ENCODE measurements at places on chromosomes 5 and 9.

DNA sequence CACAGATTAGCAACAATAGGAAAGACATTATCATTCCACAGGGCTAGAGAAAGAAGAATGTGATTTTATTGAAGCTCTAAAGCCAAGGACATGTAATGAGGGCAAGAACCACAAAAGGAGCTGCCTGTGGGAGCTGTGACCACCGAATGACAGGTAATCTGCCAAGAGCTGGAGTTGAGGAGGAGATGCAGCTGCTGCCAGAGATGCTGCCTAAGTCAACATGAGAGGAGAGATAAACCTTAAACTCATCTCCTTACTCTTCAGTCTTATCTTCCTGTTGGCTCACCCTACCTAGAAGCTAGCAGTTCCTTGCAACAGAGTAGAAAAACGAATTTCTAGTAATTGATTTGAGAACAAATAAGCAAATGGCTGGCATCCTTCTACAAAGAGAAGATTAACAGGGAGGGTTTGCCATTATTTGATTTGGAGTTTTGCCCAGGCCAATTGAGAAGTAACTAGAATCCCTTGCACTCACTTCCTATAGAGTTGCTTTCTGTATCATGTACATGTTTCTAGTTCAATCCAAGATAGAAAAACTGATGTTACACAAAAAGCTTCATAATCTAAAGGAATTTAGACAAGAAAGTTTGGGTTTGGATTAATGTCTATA, 539.2 kb downstream of the TLE1 start:
- no peak for DNase-seq

DNA sequence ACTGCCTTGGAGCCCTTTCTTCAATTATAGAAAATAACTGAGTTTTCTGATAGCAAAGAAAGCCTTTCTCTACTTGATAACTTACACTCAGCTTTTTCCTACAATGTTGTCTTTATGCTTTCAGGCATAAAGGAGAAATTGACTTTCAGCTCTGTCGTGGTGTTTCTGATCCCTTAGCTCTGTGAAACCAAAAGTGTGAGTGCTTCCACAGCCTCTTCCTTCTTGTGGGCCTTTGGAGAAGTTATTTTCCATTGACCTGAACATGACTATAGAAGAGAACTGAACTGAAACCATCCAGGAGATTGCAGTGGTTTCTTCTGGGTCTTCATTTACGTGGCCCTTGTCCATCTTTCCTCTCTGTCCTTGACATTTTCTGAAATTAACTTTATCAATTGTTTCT, 59.5 kb upstream of the EQTN start:
- no peak for DNase-seq

DNA sequence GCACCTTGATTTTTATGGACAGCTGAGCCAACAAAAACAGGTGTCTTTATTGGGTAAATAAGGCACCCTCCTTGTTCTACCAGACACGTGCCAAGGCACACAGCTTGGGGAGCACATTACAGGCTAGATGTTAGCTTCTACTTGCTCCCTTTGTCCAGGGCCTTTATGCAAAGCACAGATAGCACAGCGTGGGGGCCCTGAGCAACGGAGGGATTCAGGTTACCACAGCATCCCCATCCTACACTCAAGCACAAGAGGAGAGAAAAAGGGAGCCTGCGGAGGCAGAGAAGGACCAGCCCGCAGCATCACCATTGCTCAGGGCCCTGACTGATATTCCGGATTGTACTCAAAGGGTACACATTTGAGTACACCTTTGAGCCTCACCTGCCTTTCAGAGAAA, 181.7 kb upstream of the KIF2A start:
- DNase-seq, result no peak

- DNase-seq, result no peak
Observed at GRCh38 chr5:32935283-32935682, 224.2 kb downstream of the NPR3 start.

DNA sequence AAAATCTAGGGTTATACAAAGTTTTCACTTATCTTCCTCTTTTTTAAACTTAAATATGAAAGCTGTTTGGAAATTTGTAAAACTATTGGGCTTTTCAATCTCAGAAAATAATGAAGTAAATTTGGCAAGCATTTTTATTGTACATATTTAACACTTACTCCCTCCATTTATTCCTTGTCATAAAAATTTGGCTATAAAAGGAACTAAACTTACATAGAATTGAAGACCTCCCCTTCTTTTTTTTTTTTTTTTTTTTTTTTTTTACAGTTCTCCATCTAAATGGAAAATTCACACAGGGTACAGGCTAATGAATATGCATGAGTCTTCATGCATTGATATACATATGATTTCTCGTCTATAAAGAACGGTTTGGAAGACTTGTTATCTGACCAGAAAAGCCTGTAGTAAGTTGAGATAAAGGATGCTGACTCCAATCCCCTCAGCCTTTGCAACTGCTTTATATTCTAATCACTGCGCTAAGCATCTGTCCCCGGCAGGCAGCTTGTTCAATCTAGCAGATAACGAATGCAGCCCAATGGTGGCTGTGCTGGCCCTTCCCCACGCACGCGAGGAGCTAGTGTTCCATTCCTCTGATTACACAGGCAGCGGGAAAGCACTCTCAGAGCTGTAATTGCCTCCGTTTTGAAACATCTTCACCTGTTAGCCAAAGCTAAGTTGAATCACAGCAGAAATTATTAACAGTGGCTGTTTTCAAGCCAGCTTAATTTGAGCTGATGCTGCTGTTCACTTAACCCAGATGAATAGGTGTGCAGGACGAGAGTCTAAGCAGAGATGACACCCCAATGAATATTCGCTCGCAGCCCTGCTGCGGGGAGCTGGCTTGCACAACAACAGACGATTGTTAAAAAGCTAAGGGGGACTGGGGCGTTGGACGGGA, 453.8 kb upstream of the ZNF608 start:
- DNase-seq, result no peak

DNA sequence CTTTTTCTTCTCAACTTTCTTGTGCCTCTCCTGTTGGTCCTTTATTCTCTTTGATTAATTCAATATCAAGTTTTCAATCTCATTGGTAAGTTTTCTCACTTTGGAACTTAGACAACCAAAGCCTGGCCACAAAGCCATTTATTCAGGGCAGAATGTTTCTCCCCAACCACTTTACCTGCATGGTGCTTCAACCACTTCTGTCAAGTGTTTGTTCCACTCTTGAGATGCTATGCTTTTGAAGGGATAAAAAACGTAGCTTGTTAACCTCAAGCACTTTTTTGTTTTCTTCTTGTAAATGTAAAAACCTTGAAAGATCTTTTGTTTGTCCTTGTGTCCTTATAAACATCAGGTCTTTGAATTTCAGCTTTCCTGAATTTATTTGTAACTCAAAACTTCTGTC, 966.7 kb downstream of the MAT2B start:
- no peak for DNase-seq

DNA sequence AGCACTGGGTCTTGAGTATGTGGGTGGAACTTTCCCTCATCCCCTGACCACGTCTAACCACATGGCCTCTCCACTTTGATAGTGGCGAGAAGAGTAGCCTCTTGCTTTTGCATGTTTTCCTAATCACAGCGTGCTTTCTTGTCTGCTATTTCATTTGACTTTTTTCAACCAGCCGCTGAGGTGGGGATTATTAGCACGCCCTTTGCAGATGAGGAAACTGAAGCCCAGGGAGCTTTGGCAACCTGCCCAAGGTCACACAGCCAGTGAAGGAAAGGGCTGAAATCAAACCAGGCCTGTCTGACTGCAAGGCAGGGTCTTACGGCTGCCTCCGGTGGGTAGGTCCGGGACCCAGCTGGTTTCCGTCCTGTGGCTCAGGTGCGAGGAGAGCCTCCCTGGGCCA, 106.5 kb upstream of the MSX2 start:
- no peak for DNase-seq

GRCh38 chr5:153613144-153613543, 122.7 kb downstream of the GRIA1 start:
- DNase-seq, result no peak

DNA sequence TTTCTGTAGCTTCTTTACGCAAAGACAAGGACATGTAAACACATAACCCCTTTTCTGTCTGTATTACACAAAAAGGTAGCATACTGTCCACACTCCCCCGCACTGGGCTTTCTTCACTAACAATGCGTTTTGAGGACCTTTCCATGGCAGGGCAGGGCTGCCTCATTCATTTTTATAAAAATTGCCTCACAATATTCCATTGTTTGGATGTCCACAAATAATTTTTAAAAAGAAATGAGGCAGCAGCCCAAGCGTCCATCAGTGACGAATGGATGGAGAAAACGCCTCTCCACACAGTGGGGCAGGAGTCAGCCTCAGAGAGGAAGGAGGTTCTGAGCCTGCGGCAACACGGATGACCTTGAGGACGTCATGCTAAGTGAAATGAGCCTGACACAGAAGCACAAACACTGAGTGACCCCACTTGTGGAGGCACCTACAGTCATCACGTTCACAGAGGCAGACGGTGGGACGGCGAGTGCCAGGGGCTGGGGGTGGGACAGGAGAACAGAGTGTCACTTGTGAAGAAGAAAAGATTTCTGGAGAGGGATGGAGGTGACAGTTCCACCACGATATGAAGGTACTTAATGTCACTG, 67.8 kb downstream of the RASGEF1C start:
- no peak for DNase-seq

GRCh38 chr5:33379757-33380156, 61.0 kb upstream of the TARS1 start:
- peak; percentile 17 for DNase-seq

GRCh38 chr9:109416135-109416706, 81.9 kb downstream of the PTPN3 start:
- DNase-seq, result no peak

GRCh38 chr9:27339661-27340284, 42.8 kb upstream of the EQTN start:
- DNase-seq, result no peak

GRCh38 chr9:34154057-34154456, 24.8 kb upstream of the UBAP1 start:
- DNase-seq, result no peak

DNA sequence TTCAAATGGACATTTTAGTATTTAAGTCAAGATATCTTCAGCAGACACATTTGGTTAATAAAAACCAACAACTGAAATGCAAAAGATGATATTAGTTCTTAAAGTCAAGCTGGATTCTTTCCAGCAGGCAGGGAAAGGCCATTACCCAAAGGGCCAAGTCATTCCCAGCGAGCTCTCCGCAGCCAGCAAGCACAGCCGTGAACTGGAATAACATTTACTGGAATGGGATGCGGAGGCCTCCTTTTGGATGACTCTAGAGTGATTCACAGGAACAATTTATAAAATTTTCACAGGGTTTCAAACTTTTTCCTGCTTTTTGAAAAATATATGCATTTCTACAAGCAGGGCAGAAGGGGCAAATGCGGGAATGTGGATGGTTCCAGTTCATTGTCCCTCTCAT, 76.6 kb upstream of the DAB2 start:
- no peak for DNase-seq

GRCh38 chr9:122051351-122052321, 41.5 kb downstream of the TTLL11 start:
- DNase-seq, result no peak

DNA sequence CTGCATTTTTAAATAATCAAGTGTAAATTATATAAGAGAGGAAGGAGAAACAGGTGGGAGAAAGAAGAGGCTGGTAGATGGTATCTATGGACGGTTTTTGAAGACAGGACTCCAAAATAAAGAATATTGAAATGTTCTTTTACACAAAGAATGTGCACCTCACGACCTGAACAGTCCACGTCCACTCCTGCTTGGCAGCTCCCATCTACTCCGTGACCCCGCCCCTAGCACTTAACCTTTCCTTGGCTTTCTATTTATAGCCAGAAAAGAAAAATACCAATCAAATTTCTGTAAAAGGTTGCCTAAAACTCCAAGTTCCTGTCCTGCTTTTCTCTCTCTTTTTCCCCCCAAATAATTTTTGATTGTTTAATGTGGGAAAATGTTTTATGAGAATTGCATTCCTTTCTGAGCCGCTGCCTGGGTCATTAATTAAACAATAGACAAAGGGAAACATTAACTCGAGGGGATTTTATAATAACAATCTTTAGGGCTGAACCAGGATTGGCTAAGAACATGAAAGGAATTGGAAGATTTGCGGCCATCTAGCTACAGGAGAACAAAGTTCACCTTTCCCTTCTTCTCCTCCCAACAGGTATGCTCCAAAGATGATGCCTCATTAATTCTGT, 173.6 kb upstream of the MAP3K1 start:
- DNase-seq, result no peak

DNA sequence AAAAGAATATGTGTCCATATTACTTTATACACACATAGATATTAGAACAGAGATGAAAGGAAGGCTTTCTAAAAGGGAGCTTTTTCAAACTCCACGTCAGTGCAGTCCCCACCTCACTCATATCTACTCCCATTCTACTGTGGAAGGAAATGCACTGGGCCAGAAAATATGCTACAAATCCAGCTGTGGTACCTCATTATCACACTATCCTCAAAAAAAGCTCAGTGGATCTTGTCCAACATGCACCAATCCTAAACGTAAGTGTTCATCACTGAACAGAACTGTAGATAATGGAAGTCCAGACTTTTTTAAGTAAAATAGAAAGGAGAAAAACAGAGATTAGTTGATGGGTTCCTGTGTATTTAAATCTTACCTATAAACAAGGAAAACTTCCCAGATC, 27.9 kb downstream of the TRPM6 start:
- DNase-seq, result no peak

GRCh38 chr9:121732886-121733285, 81.5 kb downstream of the DAB2IP start:
- no peak for DNase-seq

DNA sequence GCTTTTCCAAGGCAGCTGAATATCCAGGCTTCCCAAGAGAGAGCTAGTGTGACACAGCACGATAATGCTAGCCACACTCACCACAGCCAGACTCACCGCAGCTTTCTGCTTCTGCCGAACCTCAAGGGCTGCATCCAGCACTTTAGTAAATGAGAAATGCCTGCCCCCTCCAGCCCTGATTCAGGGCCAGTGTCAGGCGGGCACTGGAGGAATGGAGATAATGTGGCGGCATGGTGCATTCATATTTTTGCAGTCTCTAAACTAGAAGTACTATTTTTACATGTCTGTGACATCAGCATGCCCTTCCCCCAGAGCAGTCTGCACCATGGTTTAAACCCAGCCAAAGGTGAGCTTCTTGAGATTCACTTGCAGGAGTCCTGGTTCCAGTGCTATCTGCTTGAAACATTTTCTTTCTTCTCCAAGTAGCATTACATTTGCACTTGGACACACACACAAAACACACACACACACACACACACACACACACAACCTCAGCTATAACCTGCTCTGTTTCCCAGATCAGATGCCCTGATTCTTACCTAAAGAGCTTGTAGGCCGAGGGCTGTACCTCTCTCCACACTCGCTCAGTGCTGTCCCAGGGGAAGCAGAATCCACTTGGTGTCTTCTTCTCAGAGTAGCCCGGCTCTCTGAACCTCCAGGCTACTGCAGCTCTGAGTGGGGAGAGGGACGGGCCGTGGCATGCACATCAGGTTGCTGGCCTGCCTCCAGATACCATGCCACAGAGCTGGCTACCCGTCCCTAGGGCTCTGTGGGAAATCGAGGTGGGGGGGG, at the start of gene FGF1:
TSS of gene FGF1 (minus strand) at position 673 of the 792 bp plus-strand sequence. CDS start 71,963 bp downstream, outside the sequence.
- no peak for DNase-seq
